ENCODE measurements at places on chromosomes 4 and X.

- no peak for DNase-seq
These were observed 814.8 kb upstream of the PRKX start for GRCh38 chrX:4528247-4528646.

GRCh38 chr4:121227341-121227792 lies 63.2 kb upstream of the TNIP3 start:
- no peak for DNase-seq

- no peak for DNase-seq
These were observed 25.1 kb downstream of the EPHA5 start for GRCh38 chr4:65645185-65645584.

GRCh38 chr4:177239878-177240277 lies 69.8 kb upstream of the NEIL3 start:
- no peak for DNase-seq

DNA sequence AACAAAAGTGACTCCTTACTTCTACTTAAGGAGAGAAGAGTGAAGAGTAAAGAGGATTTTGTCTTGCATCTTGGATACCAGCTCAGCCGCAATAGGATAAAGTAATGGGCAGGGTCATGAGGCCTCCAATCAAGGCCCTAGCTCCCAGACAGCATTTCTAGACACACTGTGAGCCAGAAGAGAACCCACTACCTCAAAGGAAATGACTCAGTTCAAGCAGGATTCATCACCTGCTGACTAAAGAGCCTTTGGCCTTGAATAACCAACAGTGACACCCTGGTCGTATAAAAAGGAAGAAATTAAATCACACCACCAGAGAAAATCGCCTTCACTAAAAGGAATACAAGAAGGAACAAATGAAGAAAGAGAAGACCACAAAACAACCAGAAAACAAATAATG lies 416.1 kb downstream of the PCDH18 start:
- no peak for DNase-seq

- DNase-seq = no peak
These were observed 26.7 kb downstream of the DKK2 start for GRCh38 chr4:107009196-107009968.

GRCh38 chr4:82744284-82744968 lies 54.2 kb downstream of the SCD5 start:
- no peak for DNase-seq

DNA sequence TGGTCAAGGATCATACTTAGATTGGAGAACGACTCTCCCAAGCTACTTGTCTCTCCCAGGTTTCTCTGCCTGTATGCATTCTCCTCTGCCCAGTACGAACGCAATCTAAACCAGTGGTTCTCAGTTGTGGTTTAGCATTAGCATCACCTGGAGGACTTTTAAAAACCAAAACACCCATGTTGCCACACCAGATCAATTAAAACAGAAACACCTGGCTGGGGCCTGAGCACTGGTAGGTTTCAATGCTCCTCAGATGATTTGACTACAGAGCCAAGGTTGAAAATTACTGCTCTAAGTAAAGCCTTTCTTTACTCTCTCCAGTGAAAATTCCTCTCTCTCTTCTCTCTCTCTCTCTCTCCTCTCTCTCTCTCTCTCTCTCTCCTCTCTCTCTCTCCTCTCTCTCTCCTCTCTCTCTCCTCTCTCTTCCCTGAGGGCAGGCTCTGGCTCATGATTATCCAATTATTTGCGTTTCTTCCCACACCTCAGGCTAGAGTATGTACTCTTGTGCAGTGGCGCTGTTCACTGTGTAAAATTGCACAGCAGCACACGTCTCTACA lies 153.7 kb upstream of the FGF13 start:
- no peak for DNase-seq

DNA sequence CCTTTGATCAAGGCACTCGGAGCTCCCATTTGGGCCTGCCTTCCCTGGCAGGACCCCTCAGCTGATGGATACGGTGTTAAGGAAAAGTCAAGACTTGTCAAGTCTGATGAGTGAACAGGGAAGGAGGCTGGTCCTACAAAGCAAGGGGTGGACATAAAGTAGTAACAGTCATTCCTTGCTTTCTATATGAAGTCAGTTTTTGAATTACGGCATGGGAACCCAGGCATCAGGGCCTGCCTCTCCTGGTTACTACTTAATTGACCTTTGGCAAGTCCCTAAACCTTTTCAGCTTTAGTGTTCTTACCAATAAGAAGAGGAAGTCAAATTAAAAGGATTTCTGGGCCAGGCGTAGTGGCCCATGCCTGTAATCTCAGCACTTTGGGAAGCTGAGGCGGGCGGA lies 7.0 kb downstream of the CHST7 start:
- DNase-seq = no peak

Measured in NCI-H1417 (cell line).